ENCODE measurements at places on chromosomes 11 and 22.

DNA sequence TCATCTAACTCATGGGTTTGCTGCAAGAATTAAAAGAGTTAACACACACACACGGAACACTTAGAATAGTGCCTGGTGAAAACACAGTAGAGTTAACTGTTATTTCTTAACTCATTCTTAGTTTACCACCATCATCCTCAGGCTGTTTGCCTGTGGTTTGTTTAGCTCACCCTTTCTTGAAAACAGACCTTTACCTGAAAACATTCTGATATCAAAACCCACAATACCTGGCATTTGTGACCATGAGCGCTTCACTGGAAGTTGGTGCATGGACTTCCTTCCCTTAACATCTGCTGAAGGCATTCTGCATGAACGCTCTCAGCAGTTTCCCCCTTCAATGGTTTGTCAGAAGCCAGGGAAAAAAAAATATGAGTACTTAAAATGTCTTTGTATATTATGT lies 256.0 kb downstream of the ETS1 start:
- no peak for DNase-seq

DNA sequence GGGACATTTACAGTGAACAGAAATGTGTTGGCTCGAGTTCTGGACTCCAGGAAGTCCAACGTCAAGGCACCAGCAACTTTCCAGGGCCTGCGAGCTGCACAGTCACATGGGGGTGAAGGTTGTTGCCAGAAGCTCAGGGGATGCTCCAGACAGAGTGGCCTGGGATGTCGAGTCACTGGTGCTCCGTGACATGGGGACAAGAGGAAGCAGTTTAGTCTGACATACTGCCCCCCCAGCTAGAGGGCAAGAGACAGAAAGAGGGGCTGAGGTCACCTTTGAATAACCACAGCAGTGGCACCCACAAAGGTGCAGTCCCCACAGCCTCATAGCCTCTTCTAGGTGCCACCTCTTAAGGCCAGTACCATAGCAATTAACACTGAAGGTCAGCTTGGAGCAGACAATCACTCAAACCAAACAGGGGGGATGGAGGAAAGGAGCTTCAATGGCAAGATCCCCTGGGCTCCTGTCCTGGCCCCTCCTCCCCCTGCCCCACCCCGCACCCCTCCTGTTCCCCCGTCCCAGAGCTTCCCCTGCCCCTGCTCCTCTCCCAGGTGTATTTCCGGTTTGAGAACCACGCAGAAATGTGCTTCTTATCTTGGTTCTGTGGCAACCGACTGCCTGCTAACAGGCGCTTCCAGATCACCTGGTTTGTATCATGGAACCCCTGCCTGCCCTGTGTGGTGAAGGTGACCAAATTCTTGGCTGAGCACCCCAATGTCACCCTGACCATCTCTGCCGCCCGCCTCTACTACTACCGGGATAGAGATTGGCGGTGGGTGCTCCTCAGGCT lies 3.8 kb downstream of the APOBEC3D start:
- no peak for DNase-seq

DNA sequence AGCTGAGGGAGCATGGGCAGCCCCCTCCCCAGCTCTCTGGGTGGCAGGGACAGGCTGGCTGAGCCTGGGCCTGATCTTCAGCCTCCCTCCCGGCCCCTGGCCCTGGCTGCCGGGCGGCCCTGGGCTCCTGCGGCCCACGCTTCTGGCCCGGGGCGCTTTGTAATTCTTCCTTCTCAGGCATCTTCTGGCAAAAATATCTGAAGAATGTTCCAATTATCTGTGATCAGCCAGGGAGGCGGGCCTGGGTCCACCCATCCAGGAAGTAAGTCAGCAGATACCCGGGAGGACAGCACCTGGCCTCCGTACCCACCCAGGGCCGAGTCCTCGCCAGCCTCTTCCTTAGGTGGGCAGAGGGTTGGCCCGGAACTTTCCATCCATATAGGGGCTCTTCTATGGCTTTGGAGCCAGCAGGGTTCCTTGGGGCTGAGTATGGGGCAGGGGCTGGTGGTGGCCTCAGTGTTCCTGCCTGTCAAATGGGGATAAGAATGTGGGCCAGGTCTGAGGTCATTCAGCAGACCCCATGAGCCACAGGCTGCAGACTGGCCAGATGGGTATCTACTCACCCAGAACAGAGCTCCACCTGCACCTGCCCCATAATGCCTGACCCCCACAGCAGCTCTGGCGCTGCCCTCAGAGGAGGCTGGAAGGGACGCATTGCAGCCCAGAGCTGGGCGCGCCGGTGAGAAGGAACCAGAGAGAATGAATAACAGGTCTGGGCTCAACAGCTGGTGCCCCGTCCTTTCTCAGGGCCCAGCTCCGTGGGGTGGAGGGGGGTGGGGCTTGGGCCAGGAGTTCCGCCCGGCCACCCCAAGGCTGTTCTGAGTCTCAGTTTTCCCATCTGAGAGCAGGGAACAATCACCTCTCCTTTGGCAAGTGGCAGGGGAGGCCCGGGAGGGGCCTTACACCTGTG lies 16.2 kb downstream of the WNT7B start:
- no peak for DNase-seq

DNA sequence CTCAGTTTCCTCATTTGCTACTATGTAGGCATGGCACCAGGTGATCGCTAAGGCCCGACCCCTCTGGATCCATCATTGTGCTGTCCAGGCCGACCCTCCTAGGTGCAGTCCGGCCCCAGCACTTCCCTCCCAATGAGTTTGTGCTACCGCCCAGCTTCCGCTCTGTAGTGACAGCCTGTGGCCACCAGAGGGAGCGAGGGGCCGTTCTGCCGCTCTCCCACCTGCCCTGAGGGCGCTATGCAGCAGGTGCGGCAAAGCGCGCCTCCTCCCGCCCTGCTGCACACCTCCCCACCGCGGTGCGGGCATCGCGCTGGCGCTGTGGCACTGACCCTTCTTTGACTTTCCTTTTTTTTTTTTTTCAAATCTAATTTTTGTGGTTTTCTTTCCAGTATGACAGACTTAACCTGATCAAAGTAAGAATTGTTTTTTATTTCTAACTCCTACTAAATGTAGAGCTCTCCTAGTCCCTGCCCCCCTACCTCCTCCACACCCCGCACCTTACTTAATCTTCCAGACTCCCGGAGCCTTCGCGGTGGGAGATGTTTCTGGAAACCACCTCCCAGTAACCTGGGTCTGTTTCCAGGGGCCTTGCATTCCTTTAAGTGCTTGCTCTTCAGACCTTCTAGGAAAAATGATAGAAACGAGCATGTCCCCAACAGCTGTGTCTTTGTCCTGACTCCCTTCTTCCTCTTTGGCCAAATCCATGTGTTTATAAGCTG lies 73.7 kb downstream of the SCN3B start:
- peak; percentile 88 for DNase-seq

DNA sequence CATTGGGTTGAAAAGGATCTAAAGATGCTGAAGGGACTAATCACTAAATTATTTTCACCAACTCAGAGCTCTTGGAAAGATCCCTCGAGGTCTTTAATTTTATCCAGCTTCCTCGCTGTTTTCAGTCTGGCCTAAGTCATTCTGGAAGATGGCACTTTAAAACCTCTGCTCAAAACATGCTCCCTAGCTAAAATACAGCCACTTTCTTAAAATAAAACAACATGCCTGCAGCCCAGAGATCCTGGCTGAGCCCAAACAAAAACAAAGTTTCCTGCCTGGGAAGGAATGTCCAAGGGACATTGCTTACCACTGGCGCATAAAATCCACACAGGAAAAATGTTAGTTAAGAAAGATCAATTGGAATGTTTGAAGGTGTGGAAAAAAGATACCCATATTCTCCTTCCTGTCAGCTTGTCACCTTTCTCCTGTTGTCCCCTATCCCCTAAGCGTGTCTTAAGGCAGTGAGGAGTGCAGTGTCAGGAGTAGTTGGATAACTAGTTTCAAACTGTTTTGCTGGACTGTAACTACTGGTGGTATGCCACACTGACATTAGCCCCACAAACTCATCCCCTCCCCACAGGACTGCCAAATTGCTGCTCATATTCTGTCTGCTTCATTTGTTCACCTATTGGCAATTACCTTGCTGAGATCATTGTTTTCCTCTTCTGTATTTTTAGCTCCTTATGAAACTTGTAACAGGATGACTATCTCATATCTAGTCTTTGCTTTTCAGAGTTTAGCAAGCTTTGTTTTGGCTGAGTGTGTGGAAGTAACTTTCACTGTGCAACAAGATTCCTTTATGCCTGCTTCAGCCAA lies 108.3 kb upstream of the SESN3 start:
- DNase-seq = peak; percentile 46

DNA sequence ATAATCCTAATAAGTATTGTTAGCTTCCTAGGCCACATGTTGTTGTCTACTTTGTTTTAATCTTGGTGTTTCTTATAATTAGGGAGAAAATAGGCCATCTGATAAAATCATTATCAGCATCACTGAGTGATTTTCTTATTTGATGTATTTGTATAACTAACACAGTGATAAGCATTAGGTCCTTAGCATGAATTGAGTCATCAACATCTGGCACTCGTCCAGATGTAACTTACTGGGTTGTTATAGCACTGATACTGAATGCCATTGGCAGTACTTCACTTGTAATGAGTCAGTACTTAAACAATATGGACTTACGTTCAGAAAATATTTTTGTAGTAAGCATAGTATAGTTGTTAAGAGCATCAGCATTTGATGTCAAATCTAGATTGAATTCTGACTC lies 16.2 kb downstream of the API5 start:
- DNase-seq = no peak

DNA sequence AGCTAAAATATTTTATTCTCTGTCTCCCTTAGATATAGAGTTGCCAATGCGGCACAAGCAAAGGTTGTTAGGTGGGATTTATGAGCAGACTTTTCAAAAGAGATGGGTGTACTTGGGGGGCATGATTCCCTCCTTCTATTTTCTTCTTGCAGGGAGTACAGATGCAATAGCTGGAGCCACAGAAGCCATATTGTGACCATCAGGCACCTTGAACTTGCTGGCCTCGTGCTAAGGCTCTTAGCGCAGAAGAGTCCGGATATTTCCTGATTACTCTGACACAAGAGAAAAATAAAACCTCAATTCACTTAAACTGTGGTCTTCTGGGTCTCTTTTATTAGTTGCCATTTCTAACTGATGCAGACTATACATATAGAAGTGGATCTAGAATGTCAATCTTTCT lies 547.4 kb downstream of the MIAT start:
- no peak for DNase-seq

- no peak for DNase-seq
Measured at GRCh38 chr11:6693342-6694228, 10.4 kb upstream of the MRPL17 start.

DNA sequence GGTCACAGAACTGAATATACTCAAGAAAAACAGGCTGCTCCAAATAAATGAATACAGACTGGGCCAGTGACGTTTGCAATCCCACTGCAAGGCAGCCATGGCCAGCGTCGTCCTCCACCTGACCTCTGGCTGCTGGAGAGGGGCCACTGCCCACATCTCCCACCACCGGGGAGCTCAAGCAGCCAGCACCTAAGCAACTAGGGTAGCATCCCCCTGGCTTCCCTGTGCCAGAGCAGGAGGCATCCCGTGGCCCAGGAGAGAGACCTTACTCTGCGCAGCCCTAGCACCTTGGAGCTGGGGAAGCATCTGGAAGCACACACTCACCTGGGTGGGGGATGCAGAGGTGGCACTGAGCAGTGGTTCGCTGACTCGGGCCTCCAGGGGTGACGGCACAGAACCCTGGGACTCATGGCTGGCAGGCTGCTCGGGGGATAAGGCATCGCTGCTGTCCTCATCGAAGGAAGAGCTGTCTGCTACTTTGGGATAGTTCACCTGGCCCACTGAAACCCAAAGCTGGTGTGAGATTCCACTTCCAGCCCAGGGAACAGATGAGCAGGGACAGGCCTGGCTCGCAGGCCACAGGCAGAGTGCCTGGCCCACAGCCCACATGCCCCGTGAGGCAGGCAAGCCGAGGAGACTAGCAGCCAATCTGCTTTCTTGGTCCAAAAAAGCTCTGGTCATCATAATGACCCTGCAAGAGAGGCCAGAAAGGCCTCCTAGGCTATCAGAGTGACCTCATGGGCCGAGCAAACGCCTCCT lies 53.7 kb downstream of the SGSM3 start:
- no peak for DNase-seq

DNA sequence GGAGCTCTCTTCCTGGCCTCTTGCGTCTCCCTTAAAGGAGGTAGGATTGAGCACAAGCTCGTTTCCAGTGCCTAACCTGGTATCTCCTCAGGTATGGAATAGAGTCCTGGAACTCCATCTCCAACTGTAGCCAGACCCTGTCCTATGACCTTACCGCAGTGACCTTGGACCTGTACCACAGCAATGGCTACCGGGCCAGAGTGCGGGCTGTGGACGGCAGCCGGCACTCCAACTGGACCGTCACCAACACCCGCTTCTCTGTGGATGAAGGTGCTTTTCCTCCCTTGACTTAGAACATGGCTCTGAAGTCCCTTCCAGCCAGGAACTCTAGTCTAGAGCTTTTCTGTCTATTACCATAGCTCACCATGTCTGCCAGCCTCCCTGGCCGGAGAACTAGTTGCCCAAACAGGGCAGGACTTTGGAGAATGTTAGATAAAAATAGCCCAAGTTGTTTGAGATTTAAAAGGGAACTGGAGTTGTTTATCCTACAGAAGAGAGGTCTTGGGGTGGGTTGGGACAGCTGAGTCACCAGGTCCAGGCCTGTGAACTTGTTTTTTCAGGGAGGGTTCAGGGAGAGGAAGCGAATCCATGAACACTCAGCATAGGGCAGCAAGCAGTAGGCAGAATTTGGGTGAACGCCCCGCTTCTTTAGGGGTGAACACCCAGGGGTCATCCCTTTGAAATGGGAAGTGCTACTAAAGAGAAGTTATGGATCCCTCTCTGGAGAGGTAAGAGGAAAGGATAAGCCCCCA lies 3.3 kb downstream of the IL10RA start:
- DNase-seq = no peak

- no peak for DNase-seq
Measured at GRCh38 chr22:25094579-25094978, 105.1 kb upstream of the CRYBB3 start.

- no peak for DNase-seq
Measured at GRCh38 chr11:108804511-108804910, 139.6 kb downstream of the DDX10 start.

GRCh38 chr11:79397252-79397651 lies 43.6 kb downstream of the TENM4 start:
- DNase-seq = no peak

GRCh38 chr11:48011798-48012391 lies 31.5 kb downstream of the PTPRJ start:
- DNase-seq = no peak

- DNase-seq = no peak
Measured at GRCh38 chr11:86486261-86487030, 111.8 kb downstream of the CCDC81 start.

GRCh38 chr11:118277312-118277711 lies 13.2 kb upstream of the MPZL2 start:
- DNase-seq = peak; percentile 34

GRCh38 chr11:112352907-112353306 lies 92.2 kb upstream of the PLET1 start:
- no peak for DNase-seq

All from GM10248 (cell line).